ENCODE measurements at places on chromosomes 3 and 15. TPM values are rescaled to one million over a fixed set of nuclear protein-coding genes. Genes with fewer than 3 reads are reported as not detected.

LOXL1 gene
- total RNA-seq, result 3.4 TPM

MEGF11 gene
- not detected for total RNA-seq

- no peak for ATAC-seq
These were observed 24.8 kb downstream of the GABRA5 start for GRCh38 chr15:26891448-26892181.

PAQR9 gene
- total RNA-seq, result not detected

- ATAC-seq, result no peak
These were observed at the start of gene TJP1 for GRCh38 chr15:29822100-29822683. TSS of gene TJP1 (minus strand) at chr15:29822468. CDS start at chr15:29822028, 440 bp downstream.

DNA sequence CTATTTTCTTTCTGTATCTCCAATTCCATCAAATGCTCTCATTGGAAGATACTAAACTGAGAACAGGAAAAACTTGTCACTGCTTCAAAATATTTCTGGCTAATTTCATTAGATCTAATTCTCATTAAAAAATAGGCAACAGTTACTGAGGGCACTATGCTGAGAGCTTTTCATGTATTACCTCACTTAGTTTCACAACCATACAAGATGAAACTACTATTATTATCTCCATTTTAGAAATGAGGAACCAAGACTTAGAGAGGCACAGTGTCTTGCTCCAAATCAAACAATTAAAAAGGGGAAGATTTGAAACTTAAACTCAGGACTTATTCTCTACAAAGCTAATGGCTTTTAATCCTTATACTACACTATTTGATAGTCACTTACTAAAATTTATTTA lies 7.2 kb upstream of the OTOL1 start:
- no peak for ATAC-seq

PLCH1 gene
- total RNA-seq, result 0.24 TPM

DNA sequence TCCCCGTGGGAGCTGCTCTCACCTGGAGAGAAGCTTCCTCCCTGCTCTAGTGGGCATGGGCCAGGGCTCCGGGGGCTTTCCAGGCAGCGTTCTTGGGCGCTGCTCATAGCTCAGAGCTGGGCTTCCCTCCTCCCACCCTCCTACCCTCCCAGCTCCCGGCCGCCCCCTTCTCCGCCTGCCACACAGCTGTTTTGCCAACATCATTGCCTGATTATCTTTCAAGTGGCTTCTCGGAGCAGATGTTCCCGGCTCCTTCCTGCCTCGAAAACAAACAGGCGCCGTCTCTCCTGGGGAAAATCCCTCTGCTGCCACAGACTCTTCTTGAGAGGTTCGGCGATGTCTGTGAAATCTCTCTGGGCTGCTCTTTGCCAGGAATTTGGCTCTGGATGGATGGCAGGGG lies 195.6 kb downstream of the RPLP1 start:
- ATAC-seq, result peak; percentile 31

ALDH1L1 gene
- 0.26 TPM for total RNA-seq

Data from activated T-helper 17 cell treated with anti-CD3 and anti-CD28 coated beads, Interleukin-2, amount 50 U/mL, for 72 hours (primary cell).